H4 (cell line): ENCODE measurements at places on chromosomes 16 and 17.

DNA sequence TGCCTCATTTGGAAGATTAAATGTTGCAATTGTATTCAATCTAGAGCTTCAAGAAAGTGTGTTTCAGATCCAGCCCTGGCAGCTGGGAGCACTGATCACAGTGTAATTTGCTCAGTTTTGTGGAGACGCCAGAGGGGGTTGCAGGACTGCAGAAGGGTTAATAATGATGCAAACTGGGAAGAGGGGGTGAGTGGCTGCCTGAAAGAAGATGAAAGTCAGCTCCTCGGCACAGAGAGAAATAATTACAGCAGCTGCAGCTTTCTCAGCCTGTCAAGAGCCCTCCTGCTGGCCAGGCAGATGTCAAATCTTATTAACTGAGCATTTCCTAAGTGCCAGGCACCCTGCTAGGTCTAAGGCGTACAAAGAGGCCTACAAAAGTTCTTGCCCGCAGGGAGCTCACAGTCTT is 97.7 kb downstream of the ZNF18 start:
- DNase-seq, result no peak

- DNase-seq, result peak; percentile 48
Observed at GRCh38 chr17:57455063-57455914, 199.0 kb downstream of the MSI2 start.

GRCh38 chr17:42547001-42547461 is 5.7 kb upstream of the HSD17B1 start:
- DNase-seq, result no peak

DNA sequence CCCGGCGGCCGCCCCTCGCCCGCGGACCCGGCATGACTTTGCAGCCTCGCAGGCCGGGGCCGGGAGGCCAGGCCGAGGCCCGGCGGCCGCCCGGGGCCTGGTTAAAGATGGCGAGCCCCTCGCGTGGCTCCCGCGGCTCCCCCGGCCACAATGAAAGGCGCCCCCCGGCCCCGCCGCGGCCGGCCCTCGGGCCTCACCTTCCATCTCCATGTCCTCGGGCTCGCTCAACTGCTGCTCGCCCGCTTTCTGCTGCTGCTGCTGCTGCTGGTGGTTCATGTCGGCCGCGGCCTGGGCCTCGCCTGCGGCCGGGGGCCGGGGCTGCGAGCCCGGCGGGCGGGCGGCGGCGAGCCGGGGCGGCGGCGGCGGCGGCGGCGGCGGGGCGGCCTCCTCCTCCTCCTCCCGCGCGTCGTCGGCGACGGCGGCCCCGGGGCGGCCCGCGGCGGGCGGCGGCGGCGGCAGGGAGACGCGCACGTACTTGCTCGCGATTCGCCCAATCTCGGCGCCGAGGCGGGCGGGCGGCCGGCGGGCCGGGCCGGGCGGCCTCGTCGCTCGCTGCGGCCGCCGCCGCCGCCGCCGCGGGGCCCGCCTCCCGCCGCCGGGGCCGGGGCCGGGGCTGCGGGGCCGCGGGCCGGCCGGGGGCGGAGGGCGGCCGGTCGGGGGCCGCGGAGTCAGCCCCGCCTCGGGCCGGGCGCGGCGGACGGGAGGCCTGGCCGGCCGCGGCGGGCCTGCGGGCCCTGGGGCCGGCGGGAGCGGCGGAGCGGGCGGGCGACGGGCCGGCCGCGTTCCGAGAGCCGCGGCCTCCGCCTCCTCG is 491 bp downstream of the USP7 start:
- DNase-seq, result no peak

DNA sequence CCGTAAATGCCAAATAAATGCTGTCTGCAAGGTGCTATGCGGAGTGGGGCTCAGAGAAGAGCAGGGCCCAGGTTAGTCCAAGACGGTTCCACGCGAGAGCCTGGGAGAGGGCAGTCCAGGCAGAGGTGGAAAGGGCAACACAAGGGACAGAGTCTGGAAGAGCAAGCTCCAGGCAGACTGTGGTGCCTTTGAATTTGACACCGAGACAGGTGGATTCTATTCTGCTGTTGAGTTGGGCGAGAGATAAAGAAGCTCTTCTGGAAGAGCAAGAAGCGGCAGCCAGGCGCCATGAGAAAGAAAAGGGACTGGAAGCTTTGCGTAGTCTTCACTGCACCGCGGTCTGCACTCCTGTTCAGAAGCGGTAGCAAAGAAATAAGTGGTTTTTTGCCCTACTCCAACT is 55.6 kb downstream of the CYTH1 start:
- no peak for DNase-seq

- no peak for DNase-seq
Observed at GRCh38 chr17:31919802-31920525, 16.8 kb upstream of the SUZ12 start.

GRCh38 chr17:35942588-35943186 is 826 bp downstream of the LYZL6 start:
- DNase-seq, result no peak

DNA sequence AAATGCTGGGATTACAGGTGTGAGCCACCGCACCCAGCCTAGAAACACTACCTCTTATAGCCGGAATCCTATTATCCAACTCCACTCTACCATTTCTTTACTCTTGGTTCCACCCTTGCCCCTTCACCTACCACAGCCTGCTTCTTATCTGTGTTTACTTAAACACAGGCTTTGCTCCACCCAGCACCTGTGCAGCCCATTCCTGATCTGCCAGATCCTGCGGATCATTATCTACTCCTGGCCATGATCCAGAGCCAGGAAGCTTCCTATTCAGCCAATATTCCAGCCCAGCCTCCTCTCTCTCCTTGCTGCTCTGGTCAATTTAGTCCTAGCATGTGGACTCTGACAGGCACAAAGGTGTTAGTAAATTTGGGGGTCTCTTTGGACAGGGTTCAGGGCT is 98.8 kb upstream of the MED13 start:
- no peak for DNase-seq

GRCh38 chr16:70582280-70582978 is 58.8 kb downstream of the SF3B3 start:
- peak; percentile 54 for DNase-seq

DNA sequence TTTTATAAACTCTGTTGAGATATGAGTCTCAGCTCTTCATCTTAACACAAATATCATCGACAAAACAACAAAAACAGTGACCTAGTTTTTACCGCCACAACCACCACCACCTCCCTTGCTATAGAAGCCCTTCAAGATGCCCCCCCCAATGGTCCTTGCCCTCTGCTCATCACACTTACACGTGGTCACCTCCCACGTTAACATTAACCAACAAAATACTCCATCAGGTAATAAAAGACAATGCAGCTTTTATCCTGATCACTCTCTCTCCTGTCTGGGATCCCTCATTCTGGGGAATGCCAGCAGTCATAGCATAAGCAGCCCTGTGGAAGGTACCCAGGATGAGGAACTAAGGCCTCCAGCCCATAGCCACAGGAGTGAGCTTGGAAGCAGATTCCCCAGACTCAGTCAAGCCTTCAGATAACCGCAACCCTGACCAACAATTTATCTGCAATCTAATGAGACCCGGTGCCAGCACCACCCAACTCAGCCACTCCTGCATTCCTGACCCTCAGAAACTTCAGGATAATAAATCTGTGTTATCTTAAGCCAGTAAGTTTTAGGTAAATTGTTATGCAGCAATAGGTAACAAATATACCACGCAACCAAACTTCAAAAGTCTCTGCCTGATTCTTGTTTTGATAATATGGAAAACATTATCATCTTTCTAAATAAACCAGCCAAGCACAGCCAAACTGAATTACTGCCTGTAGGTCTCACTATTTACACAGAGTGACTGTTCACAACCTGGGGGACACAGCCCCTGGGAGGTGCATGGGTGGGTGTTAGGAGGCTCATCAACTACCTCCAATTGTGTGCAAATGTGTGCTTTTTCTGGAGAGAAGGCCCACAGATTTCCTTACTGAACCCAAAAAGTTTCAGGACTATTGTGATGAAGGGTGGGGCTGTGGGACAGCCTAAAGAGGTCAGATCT is 6.1 kb downstream of the PECAM1 start:
- peak; percentile 75 for DNase-seq

GRCh38 chr17:9557857-9558256 is 17.8 kb downstream of the STX8 start:
- no peak for DNase-seq

DNA sequence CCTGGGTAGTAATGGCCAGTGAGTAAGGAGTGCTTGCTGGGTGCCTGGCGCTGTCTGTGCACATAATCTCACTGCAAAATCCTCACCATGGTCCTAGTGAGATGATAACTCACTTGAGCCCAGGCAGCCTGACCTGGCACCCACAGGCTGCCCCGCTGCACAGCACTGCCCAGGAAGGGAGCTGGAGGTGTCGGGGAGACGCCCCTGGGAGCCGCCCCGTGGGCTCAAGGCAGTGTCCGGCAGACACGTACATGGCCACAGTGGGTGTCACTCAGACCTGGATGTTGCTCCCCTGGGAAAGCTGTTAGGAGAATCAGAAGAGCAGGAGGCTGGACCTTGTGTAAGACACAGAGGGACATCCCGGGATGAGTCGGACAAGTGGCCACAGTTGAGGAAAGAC is 44.2 kb downstream of the BEAN1 start:
- DNase-seq, result no peak

DNA sequence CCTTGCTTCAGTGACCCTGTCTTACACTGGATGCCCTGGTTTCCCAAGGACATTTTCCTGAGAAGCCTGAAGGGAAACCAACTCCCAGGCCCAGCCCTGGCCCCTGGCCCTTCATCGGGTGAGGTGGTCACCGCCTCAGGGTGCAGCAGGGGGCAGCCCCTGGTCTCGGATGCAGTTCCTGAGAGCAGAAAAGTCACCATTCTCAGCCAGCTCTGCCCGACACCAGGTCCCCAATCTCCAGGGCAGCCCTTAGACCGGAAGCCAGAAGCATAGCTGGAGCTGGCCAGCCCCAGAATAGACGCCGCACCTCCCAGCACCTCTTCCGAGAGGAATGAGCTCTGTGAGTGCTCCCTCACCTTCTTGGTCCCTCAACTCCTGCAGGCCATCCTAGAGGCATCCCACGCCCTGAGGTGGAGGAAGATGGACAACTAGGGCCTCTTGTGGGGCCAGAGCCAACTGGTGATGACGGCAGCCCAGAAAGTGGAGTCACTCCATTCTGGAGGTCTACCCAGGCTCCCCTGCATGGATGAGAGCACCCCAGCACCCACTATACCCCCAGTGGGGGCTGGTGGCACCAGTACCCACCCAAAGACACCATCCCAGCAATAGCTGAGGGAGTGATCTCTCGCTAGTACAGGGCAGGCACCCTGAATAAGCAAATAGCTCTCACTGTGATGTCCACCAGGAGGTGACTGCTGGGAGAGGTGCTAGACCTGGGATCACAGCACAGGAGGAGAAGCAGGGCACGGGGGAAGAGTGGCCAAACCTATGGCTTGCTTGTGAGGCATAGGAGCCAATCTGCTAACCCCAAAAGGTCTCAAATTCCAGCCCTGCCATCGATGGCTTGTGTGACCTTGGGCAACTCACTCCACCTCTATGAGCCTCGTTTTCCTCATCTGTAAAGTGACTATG is 56.2 kb downstream of the TK2 start:
- no peak for DNase-seq

GRCh38 chr17:45263477-45263860 is 1.6 kb upstream of the SPATA32 start:
- DNase-seq, result no peak

- no peak for DNase-seq
Observed at GRCh38 chr16:12535535-12536411, 267.9 kb downstream of the CPPED1 start.

DNA sequence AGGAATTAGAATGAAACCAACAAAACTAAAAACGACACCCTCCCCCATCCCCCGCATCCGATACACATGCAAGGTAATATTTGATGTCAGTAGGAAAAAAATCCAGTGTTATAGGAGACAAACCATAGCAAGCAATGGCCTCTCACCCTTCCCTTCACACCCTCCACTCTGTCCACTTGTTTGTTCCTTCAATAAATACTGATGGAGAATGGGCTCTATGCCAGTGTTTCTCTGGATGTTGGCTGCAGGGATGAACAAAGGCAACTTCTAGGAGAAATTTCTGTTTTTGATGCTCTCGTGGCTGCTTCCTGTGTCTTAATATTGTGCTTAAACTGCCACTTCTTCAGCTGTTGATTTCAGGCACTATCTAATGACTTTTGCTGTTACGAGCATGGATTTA is 98.8 kb downstream of the WWOX start:
- no peak for DNase-seq

GRCh38 chr17:74951680-74952421 is 16.2 kb downstream of the OTOP3 start:
- DNase-seq, result no peak

GRCh38 chr17:18028114-18028951 is 10.6 kb downstream of the ATPAF2 start:
- no peak for DNase-seq

GRCh38 chr16:62014319-62014923 is 21.8 kb downstream of the CDH8 start:
- DNase-seq, result peak; percentile 19

DNA sequence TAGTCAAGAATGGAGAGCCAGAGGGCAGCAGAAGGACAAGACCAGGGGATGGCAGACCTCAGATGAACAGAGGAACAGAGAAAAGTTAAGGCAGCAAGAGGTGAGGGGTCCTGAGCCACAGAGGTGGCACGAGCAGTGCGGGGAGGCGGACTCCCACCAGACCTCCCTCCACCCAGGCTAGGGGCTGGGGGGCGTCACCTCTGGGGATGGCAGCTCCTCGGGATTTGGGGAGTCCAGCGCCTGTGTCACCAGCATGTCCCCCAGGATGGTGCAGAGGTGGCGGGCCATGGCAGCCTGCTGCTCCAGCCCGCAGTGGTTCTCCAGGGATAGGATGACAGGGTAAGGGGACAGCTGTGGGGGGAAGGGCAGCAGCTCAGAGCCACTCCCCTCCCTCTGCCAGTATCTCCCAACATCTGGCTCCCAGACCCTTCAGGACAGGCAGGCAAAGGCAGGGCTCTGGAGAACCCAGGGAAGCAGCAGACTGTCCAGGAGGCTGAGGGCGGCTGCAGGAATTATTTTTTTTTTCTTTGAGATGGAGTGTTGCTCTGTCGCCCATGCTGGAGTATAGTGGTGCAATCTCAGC is 15.8 kb downstream of the PLCD3 start:
- DNase-seq, result no peak

DNA sequence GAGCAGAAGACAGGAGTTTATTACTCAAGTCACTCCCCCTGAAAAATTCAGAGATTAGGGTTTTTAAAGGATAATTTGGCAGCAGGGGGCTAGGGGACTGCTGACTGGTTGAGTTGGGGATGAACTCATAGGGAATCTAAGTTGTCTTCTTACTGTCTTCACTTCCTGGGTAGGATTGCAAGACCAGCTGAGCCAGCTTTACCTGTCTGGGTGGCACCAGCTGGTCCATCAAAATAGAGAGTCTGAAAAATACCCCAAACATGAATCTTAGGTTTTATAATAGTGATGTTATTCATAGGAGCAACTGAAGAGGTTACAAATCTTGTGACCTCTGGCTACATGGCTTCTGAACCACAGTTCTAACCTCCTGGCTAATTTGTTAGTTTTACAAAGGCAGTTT is 157.9 kb downstream of the PPM1E start:
- no peak for DNase-seq
